Fibroblast of skin of scalp (primary cell): ENCODE measurements at places on chromosomes 1 and 21.

- no peak for DNase-seq
These were observed 26.1 kb upstream of the SDC3 start for GRCh38 chr1:30934613-30935012.

- DNase-seq: no peak
These were observed 908.7 kb downstream of the TTLL7 start for GRCh38 chr1:83090195-83090594.

DNA sequence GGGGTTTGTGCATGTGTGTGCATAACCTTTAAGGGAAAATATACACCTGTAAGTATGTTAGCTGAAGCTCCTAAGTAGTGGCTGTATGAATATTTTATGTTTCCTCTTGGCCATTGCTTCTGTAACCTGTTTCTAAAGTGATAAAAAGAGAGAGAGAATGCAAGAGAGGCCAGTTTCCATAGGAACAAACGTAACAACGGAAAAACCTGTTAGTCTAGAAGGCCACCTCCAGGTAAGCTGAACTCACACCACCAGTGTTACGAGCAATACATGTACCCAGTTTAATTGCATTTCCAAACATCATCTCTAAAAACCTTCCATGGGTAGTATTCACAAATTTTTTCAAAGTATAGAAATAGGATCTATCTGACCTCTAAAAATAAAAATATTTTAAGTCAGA is 63.1 kb downstream of the PLPPR4 start:
- DNase-seq: no peak

DNA sequence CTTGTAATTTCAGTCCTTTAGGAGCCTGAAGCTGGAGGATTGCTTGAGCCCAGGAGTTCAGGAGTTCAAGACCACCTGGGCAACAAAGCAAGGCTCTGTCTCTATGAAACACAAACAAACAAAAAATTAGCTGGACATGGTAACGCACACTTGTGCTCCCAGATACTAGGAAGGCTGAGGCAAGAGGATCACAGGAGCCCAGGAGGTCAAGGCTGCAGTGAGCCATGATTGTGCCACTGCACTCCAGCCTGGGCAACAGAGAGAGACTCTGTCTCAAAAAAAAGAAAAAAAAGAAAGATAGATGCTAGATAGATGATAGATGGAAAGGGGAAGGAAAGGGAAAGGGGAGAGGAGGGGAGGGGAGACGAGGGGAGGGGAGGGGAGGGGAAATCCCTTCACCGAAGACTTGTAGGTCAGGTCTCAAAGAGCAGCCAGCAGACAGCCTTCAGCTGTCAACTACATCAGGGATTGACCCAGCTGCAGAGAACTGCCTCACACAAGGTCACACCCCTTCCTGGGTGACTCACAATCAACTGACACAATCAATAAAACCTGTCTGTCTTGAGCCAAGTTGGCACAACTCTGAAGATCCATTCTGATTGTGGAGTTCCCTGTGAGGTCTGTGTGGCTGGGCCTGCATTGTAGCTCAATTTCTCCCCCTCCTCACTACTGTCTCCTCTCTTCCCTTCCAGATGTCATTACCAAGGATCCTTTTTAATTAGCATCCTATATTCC is 200.6 kb downstream of the RGS7 start:
- peak; percentile 3 for DNase-seq

GRCh38 chr1:113216664-113217063 is 143.7 kb downstream of the LRIG2 start:
- DNase-seq: no peak

DNA sequence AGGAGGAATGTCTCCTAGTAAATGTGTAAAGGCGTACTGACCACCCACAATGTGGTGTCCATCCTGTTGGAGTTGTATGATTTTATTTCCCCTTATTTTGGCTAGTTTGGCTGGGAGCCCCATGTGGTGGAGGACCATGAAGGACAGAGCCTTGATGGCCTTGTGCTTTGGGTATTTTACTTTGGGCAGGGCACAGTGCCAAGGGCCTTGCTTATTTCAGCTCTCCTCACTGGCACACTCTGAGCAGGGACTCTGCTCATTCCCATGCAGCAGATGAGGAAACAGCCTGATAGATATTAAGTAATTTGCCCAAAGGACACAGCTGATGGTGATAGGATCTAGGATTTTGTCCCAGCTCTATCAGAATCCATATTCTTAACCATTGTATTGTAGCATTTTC is 50.2 kb downstream of the SMYD2 start:
- no peak for DNase-seq

DNA sequence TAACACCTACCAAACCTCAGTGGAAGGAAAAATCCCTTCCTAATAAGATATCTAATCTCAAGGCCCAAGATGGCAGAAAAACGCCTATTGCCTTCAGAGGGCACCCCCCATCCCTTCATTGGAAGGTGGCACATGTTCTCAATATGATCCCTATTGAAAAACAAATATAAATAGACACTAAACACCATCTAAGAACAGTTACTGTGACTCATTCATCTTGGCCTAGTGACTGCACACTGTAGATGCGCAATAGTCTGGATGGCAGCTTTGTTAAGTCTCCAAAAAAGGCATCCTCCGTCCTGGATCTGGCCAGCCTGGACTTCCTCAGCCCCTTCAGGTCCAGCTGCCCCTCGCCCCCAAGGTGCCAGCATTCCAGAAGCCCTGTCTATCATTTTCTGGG is 121.9 kb downstream of the CAPN8 start:
- DNase-seq: no peak

DNA sequence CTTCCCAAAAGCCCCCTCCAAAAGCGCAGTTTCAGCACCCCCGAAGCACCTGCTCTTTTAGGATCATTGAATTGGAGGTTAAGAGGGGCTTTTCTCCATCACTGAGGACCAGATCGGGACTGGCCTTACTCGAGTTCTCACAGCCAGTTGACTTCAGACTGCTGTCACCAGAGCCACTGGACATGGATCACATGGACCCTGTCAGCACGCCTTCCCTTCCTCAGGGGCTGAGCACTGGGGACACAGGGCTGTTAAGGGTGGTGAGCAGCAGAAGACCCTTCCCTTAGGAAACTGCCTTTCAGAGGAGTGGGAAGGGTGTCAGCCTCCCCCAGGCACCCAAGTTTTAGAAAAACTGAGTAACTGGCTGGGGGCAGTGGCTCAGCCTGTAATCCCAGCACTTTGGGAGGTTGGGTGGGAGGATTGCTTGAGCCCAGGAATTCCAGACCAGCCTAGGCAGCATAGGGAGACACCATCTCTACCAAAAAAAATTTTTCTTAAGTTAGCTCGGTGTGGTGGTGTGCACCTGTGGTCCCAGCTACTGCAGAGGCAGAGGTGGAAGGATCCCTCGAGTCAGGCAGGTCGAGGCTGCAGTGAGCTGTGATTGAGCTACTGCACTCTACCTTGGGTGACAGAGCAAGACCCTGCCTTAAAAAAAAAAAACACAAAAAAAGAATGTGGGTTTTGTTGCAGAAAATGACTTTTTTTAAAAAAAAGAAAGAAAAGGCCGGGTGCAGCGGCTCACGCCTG is 584 bp upstream of the FGR start:
- DNase-seq: no peak

DNA sequence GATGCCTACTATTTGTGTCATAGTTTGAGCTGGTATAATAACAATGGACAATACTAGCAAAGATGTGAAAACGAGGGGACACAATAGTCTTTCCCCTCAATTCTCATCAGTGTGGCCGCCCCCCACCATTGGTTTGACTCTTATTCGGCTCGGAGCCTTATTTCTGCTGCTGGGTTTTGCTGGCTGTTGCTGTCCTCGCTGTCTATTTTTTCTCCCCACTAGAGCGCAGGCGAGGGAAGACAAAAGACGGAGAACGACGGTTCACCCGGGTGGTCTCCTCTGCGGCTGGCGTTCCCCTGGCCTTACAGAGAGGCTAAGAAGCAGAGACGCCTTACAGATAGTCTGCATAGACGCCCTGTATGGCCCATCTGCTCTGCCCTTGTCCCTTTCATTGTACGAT is 19.4 kb downstream of the CLIC6 start:
- no peak for DNase-seq

DNA sequence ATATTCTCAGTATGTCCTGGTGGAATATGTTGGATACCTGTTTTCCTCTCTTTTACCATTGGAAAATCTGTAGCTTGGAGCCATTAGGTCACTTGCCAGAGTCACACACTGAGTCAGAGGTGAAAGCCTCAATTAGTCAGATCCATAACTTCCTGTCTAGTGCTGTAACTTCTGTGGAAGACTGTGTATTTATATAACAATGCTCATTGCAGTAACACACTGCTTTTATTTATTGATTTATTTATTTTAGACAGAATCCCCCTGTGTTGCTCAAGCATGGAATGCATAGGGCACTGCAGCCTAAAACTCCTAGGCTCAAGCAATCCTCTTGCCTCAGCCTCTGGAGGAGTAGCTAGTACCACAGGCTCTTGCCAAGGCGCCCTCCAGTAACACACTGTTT is 1.3 kb upstream of the DOCK7 start:
- peak; percentile 54 for DNase-seq

GRCh38 chr1:202133001-202133400 is 10.3 kb downstream of the GPR37L1 start:
- DNase-seq: no peak

DNA sequence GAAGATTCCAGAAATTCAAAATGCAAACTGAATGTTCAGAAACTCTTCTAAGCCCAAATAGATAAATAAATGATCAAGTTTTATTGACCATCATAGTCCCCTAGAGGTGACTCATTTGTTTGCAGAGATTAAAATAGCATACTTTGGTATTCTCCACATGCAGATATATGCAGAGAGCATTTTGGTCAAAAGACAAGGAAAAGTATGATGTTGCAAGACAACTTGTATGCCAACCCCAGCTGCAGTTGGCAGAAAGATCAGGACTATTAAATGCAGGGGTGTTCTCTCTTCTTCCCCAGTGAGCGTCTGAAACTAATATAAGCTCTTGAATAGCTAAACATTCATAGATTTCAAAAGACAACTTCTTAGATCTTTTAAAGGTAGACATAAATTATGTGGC is 404.9 kb downstream of the LTN1 start:
- peak; percentile 31 for DNase-seq

DNA sequence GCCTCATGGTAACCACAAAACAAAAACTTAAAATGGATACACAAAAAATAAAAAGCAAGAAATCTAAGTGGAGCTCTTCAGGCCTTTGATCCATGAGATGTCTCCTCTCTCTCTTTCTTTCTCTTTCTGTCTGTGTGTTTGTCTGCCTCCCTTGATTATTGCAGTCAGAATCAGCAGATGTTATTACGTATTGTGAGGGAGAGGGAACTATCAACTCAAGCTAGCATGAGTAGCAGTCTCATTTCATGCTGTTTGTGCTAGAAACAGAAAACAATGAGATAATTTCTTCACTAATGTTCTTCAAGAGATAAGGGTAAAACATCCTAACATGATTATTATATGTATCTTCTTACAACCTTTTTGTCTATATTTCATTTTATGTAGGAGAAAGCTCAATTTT is 103.7 kb upstream of the PDC start:
- DNase-seq: no peak

GRCh38 chr1:226717256-226717909 is 21.7 kb downstream of the ITPKB start:
- no peak for DNase-seq

DNA sequence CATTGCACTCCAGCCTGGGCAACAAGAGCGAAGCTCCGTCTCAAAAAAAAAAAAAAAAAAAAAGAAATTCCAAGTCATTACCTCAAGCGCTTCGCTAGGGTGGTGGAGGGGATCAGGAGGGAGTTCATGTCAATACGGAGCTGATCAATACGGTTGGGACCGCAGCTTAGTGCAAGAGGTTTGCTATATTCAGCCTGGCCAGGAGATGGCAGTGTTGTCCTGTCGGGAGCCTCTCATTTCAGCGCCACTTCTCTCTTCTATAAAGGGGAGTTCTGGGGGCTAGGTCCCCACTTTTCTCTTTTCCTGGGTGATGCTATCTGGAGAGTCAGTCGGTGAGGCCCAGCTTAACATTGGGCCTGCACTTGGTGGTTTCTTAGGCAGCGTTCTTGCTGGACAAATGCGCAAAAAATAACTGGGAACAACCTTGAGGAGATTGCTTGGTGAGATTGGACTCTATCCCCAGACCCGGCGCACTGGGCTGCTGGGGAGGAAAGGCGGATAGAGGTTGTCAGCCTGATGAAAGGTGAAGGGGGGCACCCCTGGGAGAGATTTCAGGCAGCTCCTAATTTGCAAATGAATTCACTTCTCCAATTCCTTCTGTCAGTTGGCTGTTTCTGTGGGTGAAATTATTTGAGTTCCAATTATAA is 40.4 kb downstream of the KIAA0040 start:
- DNase-seq: peak; percentile 31

DNA sequence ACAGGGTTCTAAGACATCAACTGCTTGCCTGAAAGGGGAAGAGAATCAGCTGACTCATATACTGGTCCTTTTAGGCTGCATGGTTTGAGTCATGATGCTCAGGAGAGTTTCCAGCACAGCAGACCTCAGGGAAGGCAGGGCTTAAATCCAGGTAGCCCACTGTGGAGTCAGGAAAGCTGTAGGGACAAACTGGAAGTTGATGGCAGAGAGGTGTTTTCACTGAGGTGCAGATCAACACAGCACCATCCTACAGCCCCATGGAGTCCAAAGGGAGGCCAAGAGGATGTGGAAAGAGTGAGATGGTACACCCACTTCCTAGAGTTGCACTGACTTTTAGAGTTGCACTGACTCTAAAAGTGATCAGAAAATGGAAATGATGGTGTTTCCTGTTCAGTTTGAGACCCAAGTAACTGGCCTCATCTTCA is 252.4 kb upstream of the DUSP10 start:
- peak; percentile 33 for DNase-seq

DNA sequence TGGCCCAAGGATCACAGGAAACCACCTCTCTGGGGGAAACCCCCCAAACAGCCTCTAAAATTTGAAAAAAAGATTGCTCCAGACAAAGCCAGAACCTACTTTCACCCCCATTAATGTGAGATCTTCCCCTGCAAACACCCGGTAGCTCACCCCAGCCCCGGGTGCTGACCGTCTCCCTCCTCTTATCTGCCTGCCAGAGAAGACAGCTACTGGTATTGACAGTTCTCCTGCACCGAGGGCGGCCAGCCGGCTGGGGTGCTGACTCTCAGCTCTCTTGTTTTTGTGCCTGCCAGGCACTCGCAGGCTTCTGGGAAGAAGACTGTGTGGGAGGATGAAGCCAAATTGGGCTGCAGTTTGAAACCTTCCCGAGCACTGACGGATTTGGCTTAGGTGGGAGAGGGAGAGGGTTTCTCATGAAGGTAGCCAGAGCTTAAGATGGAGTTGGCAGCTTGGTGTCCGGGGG is 48.2 kb downstream of the RASSF5 start:
- DNase-seq: no peak

DNA sequence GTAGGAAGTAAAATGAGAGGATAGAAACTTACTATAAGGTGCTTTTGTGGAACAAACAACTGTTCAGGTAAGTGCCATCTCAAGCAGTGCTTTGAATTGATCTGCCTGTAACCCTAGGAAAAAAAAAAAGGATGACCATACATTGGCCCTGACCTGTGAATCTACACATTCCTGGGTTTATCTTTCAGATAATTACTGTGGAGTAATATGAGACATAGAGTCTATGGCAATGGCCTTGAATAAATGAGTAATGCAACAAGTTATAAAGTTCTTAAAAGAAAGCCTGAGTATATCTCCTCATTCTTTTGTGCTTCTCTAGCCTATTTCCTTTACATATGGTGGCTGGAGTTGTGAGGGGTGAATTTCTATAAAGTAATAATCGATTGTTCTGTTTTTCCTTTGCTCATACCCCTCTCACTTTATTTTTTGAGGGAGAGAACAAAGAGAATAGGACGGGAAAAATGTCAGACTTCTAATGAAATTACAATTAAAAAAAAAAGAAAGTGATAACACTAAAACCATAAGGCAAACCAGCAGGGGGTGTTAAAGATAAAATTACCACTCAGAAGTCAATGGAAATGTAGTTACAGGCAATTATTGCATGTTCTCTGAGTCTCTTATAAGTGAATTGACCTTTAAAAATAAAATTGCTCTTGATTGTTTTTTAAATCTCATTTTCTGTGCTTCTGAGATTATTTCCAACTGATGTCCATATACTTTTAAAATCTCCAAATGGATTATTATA is 12.4 kb upstream of the ATP1A1 start:
- DNase-seq: peak; percentile 27
